ENCODE measurements at places on chromosomes 4 and X. TPM values are rescaled to one million over a fixed set of nuclear protein-coding genes. Genes with fewer than 3 reads are reported as not detected.

The ABCD1 gene
- total RNA-seq = 9.7 TPM

The HMX1 gene
- total RNA-seq = not detected

The GPR50 gene
- not detected for total RNA-seq

The SLC9B1 gene
- 2.1 TPM for total RNA-seq

The DNAAF6 gene
- not detected for total RNA-seq

The PCDH18 gene
- not detected for total RNA-seq

The SULT1E1 gene
- not detected for total RNA-seq

The TCEANC gene
- 10.0 TPM for total RNA-seq

The SOD3 gene
- total RNA-seq = not detected

The CC2D2A gene
- total RNA-seq = not detected

The VCX3B gene
- not detected for total RNA-seq

The CFAP99 gene
- not detected for total RNA-seq

The DOK7 gene
- 24.1 TPM for total RNA-seq

The FAM47A gene
- not detected for total RNA-seq
